ENCODE measurements at places on chromosomes 6 and 20.

DNA sequence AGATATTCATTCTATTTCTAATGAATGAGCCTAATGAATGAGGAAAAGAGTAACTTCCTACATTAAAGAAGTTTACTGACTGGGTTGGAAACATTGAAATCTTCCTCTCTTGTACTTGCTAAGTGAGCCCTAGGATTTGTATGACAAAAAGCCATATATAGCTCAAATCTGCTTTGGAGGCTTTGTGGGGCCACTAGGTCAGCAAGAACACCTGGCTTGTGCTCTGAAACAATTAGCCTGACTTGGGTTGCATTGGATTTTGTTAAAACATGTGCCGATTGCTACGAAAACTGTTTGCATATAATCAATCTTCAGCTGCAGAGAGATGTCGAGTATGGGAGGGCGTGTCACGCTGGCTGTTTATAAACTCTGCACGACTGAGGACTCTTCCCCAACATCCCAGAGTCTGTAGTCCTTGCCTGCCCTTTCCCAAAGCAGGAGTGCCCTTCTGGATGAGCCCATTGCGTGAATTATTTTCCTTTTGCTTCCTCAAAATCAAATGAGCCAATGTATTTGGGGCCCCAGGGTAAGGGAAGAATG lies 684.8 kb downstream of the DHX35 start:
- no peak for DNase-seq

DNA sequence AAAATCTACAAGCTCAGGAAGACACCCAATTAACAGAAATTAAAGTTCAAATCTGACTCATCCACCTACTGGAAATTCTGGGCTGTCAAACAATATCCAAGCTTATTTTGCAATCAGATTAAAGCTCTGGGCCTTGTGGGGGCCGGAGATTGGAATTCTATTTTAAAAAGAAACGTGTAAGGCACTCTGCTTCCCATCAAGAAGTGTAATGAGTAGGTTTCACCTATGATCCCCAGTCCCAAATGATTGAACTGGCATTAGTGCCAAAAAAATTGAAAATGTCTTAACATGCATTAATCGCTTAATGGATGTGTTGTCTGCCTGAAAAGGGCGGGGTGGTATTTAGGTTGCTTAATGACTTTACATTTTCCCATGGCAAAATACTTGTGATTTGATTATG lies 542.4 kb upstream of the BTBD3 start:
- no peak for DNase-seq

DNA sequence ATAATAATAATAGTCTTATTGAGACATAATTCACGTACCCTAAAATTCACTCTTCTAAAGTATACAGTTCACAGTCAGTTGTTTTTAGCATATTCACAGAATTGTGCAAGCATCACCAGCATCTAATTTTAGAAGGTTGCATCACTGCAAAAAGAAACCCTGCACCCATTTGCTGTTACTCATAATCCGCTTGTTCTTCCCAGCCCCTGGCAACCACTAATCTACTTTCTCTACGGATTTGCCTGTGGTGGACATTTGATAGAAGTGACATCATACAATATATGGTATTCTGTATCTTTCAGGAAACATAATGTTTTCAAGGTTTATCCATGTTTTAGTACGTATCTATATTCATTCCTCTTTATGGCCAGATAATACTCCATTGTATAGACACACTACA lies 41.5 kb upstream of the FAM184A start:
- DNase-seq = peak; percentile 74

DNA sequence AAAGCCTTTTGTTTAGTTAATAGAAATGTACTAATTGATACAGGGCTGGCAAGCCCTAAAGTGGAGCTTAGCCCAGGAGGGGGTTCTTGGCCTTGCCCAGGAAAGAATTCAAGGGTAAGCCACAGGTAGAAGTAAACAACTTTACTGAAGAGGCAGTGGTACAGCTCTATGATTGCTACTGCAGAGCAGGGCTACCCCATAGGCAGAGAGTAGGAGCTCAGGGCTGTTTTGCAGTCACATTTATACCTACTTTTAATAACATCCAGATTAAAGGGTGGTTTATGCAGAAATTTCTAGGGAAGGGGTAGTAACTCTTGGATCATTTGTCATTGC lies 680.4 kb upstream of the GJE1 start:
- DNase-seq = no peak

DNA sequence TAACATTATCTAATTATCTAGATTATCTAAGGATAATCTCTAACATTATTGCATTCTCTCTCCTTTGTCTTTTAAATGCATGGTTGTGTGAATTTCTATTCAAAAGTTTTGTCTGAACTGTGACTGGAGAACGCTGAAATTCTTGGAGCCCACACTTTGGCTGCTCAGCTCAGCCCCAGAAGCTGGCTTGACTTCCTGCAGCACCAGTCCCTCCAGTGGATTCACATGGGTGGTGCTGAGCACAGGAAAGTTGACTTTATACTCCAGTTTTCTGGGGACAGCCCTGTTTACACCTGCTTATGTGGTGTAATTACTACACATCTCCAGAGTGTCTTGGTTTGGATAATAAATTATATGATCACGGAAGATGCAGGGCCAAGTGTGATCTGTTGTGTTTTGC lies 255.1 kb upstream of the NOX3 start:
- no peak for DNase-seq

DNA sequence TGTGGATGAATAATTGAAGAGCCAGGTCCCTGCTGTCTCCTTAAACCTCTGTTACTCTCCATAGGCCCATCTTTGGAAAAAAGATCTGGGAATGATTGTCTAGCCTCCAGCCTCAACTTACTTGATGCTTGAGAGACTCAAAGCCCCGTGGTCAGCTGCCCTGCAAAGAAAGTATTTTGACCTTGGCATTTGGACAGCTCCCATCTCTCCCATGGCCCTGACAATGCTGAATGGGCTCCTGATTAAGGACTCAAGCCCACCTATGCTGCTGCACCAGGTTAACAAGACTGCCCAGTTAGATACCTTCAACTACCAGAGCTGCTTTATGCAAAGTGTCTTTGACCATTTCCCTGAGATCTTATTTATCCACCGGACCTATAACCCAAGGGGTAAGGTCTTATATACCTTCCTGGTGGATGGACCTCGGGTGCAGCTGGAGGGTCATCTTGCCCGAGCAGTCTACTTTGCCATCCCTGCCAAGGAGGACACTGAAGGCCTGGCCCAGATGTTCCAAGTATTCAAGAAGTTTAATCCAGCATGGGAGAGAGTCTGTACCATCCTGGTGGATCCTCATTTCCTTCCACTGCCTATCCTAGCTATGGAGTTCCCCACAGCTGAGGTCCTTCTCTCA lies 1.6 kb downstream of the ZSWIM1 start:
- no peak for DNase-seq

- DNase-seq = no peak
These were observed 76.8 kb downstream of the ERMARD start for GRCh38 chr6:169828176-169828575.

DNA sequence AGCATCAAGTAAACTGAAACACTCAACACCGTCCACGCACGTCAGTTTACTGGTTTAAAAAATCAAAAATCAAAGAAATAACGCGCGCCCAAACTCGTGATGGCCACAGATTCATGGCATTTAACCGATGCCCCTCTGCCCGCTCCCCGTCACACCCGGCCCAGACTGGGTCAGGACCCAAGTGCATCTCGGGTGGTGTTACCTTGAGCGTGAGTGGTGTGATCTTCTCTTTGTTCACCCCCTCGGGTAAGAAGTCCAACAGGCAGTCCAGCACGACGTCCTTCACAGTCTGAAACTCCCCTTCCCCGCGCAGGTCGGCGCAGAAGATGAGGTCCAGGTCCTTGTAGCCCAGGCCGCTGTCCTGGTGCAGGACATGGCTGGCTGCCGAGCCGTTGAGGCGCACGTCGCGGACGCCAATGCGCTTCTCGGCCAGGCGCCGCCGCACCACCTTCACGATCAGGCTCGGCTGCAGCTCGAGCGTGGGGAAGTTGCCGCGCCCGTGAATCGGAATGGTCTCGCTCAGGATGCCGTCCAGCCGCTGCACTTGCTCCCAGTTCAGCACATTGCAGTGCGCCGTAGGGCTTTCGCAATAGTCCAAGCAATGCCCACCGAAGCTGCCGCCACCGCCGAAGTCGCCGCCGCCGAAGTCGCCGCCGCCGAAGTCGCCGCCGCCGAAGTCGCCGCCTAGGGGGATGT lies 945 bp downstream of the TENT5A start:
- DNase-seq = peak; percentile 51

- no peak for DNase-seq
These were observed 3.8 kb downstream of the TRIM15 start for GRCh38 chr6:30167101-30167500.

DNA sequence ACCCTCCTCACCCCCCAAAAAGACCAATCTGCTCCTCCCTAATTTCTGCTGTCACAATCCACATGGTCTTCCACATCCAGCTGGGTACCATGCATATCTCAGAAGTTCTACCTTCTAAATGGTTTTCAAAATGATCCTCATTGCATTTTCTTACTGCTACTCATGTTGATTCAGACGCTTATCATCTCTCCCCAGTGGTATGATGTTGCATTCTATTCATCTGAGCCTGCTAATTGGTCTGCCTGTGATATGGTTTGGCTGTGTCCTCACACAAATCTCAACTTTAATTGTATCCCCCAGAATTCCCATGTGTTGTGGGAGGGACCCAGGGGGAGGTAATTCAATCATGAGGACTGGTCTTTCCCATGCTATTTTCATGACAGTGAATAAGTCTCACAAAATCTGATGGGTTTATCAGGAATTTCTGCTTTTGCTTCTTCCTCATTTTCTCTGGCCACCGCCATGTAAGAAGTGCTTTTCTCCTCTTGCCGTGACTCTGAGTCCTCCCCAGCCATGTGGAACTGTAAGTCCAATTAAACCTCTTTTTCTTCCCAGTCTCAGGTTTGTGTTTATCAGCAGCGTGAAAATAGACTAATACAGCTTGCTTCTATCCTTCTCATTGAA lies 41.4 kb upstream of the CLIC5 start:
- DNase-seq = no peak

DNA sequence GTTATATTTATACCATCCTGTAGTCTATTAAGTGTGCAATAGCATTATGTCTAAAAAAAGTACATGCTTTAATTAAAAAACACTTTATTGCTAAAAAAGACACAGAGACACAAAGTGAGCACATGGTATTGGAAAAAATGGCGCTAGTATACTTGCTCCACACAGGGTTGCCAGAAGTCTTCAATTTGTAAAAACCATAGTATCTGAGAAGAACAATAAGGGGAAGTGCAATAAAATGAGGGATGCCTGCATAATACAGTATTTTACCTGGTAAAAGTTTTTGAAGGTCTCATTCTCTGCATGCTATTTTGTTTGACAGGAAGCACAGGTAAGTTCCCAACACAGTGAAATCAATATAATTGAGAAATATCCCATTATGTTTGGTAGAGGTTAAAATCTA lies 1.6 kb downstream of the NOX3 start:
- no peak for DNase-seq

GRCh38 chr20:32456869-32457478 lies 98.8 kb downstream of the ASXL1 start:
- DNase-seq = peak; percentile 39

DNA sequence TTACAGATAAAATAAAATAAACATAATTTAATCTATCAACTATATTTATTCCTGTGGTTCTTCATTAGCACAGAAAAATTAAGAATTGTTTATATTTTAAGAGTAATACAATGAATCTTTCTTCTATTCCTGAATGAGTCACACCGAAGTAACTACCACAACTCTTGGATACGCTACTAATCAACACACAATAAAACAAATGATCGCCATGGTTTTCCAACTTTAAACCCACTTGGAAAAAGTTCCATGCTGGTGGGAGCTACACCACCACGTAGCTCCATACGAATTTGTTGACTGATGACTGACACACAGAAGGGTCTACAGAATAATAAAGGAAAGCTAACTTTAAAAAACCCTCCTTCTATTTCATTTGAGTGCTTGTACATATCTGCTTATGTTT lies 135.8 kb upstream of the NEDD9 start:
- DNase-seq = peak; percentile 50

GRCh38 chr6:149234051-149234962 lies 83.2 kb upstream of the TAB2 start:
- peak; percentile 48 for DNase-seq

DNA sequence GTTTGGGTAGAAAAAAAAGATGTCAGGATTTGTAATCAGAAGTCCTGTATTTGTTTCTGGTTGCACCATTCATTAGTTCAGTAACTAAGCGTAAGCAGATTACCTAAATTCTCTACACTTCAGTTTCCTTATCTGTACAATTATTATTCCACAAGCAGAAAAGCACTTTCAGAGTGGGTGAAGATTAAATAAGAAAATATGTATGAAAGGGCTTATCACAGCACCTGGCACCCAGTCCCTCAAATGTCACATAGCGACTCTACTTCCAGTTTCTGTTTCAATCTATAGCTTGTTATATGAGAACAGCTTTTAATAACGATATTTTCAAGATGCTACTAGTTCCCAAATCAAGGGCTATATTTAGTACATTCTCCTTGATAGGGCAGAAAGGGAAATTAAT lies 31.4 kb downstream of the RGS17 start:
- no peak for DNase-seq

DNA sequence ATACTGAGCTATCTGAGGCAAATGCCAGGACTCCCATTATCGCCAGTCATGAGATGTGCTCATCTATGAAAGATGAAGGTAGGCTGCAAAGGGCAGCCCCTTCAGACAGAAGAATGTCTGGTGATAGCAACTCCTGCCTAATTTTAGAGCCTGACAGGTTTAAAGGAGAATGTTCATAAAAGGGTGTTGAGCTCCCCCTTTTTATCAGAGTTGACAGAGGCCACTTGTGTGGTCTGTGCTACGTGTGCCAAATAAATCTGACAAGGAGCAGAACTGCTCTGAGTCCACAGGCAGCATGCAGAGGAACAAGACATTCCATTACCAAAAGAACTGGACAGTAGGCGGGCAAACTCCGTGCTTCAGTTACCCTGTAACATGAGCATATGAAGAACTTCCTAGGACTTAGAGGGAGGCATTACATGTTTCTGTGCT lies 101.8 kb downstream of the PREP start:
- DNase-seq = peak; percentile 21

DNA sequence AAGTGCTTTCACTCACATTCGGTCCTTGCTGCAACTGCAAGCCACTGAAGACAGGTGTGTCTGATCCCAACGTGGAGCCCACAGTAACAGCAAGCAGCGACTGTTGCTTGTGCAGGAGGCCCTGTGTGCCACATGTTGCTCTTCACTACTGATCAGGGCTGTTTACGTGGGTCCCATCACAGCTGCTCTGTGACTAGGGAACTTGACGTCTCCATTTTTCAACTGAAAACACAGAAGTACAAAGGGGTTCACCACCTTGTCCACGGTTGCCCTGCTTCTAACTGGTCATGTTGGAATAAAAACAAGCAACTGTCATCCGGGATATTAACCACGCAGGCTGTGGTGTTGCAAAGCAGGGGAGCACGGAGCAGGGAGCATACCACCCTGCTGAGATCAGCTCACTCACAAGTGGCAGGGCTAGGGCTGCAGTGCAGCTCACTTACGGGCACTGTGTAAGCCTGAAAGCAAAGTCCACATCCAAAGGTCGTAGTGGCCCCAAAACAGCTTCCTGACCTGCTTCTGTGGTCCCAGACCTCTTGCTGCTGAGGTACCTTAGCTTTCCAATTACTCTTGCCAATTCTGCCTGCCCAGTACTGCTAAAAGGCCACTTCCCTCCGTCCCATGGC lies 105.8 kb upstream of the DUSP22 start:
- peak; percentile 19 for DNase-seq

GRCh38 chr6:75145976-75146375 lies 59.9 kb downstream of the COL12A1 start:
- DNase-seq = no peak
